ENCODE measurements at places on chromosomes 2 and 18.

DNA sequence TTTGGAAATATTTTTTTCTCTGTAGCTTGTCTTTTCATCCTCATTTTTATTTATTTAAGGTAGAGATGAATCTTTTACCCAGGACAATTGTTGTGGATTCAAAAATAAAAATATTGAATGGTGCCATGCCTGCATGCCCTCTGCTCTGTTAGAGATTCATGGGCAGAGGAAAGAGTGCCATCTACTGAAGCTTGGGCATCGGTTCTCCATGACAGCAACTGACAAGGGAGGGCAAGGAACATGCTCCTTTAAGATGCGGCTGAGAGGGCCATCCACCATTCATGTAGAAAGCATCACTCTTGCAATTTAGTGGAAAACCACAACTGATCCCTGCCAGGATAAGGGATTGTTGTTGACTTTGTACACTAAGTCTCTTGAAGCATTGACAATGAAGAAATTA, 79.9 kb downstream of the PARD3B start:
- DNase-seq, result no peak

GRCh38 chr2:47771211-47771610, 11.7 kb upstream of the MSH6 start:
- no peak for DNase-seq

GRCh38 chr18:11840493-11840892, 10.7 kb upstream of the CHMP1B start:
- no peak for DNase-seq

DNA sequence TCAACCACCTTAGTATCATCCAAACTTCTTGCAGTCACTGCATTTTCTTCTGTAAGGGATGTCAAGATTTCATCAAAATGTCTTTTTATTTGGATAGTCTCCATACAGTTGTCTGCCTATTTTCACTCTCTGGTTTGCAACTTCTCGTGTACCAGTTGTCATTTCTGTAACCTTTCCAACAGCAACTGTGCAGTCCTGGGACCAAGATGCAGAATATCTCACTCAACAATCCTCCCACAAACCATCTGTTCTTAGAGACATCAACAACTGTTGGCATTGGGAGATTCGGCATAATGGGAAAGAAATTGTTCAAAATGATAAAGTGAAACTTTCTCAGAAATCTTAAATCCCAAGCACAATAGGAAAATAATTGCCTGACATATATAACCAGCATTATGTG, 933.6 kb upstream of the SLC39A10 start:
- no peak for DNase-seq

DNA sequence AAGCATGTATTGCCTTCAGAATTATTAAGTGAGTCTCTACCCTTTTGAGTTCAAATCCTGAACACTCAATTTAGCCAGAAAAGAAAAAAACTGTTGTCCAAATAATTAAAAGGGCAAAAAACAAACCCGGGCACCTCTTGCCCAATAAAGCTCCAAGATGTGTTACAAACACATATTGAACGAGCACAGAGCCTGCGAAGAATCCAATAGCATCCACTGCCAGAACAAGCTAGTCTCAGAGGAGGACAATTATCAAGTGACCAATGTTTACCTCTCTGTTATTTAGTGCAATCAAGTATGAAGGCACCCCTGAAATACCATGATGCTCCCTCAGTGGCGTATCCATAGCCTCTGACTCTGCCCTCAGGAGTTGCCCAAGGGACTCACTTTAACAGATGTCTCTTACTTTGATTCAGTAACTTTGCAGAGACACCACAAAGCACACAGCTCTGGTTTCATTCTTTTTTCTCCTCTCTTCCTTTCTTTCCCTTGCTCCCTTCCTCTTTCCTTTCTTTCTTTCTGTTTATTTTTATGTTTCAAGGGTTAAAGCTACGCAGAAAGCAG, 93.5 kb upstream of the SPATS2L start:
- no peak for DNase-seq

- DNase-seq, result no peak
These were observed 6.9 kb downstream of the OTX1 start for GRCh38 chr2:63057249-63058143.

GRCh38 chr2:145777914-145778313, 1258.0 kb upstream of the ZEB2 start:
- no peak for DNase-seq

DNA sequence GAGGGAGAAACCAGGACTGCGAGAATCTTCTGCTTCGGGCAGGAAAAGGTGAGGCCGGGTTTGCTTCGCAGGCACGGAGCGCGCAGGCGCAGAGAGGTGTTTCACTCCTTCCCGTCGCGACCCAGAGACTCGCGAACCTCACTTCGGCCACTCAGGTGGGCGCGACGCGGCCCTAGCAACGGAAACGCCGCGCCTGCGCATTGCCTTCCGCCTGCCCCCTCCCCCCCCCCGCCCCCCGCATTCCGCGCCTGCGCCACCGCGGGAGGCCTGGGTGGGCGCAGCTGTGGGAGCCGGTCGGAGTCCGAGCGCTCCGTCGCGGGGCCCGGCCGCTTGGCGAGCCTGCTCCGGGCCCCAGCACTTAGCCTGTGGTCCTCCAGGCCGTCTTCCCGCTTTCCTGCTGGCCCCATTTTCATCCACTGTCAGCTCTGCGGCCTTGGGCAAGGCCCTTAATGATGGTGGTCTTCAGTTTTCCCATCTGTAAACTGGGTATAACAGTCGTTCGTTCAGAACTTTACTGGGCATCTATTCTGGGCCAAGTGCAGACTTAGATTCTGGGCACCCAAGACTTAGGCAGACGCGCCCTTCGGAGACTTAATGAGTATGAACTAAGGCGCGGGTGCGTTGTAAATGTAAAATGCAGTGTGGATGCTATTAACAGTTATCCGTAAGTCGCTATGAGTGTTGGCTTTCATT, 62.1 kb upstream of the ACKR3 start:
- DNase-seq, result peak; percentile 31

- DNase-seq, result no peak
These were observed 164.4 kb downstream of the PRPF40A start for GRCh38 chr2:152552888-152553287.

GRCh38 chr2:124566518-124566970, 541.5 kb downstream of the CNTNAP5 start:
- no peak for DNase-seq

DNA sequence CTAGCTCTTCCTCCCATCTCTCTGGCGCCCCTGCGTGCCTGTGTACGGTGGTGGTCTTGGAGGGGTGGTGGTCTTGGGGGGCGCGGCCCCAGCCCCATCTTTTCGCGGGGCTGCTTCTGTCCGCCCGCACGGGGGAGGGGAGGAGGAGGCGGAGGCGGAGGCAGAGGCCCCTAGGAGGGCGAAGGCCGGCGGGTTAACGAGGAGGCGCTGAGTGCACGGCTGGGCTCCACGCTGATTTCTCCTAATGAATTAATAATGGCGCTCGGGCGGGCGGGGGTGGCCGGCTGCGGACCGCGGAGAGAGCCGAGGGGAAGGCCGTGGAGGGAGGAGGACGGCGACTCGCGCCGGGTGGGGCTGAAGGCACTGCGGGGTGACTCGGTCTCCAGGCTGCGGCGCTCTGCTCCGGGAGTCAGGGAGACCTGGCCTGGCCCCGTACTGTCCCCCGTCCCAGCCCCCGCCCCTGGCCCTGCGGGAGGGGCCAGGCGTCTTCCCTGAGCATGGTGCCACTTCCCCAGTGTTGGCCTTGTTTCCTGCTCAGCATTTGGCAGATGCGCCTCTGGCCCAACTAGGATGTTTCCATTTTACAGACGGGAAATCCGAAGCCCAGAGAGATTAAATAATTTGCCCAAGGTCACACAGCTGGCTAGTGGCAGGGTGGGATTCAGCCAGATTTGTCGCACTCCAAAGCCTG, 6.0 kb downstream of the GAREM2 start:
- DNase-seq, result no peak

DNA sequence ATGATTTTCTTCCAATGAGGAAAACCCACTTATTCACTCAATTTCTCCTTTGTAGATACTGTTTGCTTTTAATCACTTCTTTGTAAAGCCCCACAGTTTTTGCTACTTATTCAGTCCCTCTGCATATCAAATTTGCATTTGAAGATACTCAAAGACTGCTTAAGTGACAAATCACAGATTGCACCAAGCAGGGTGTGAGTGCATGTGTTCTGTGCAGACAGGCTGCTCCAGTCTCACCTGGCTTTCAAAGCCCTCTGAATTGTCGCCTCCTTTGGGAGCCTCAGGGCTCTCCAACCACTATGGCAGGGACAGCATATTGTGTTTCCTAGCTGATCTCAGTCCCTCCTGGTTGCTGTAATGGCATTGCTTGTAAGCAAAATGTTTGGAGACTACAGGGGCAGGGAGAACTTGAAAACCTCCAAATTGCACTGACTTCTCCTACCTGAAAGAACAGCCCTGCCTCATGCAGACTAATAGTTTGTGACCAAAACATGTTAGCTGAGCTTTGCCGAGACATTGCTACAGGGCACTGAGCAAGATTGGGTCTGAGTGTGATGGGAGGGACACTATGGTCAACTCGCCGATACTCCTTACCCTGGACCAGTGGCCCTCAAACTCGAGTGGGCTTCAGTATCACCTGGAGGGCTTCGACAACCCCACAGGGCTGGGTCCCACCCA, 96.8 kb downstream of the POLE4 start:
- no peak for DNase-seq

GRCh38 chr2:59080451-59081181, 839.5 kb upstream of the FANCL start:
- no peak for DNase-seq

GRCh38 chr2:189648846-189649509, 12.3 kb upstream of the ASNSD1 start:
- DNase-seq, result no peak

GRCh38 chr2:28997847-28998735, 17.0 kb downstream of the TOGARAM2 start:
- no peak for DNase-seq

GRCh38 chr2:176234940-176235339, 34.3 kb upstream of the MTX2 start:
- DNase-seq, result no peak

GRCh38 chr2:174326161-174327020, 8.4 kb upstream of the SP9 start:
- DNase-seq, result no peak

- no peak for DNase-seq
These were observed 237.7 kb downstream of the HDAC4 start for GRCh38 chr2:239162976-239163687.

DNA sequence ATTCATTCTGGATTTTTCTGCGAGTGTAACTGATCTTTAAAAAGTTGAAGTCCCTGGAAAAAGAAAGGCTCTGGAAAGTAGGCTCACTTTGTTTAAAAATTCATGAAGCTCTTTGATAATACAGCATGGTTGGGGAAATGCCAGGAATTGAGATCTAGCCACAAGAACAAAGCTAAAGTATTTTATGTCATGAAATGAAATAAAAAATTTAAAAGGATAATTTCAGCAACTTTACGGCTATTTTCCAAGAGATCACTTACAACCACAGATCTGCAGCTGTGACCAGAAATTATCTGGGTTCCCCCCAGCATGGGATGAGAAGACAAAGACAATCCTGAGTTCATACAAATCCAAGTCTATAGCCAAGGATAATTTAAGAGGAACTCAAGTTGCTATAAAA, 25.3 kb upstream of the RFX8 start:
- no peak for DNase-seq

- DNase-seq, result no peak
These were observed 13.3 kb downstream of the TWIST2 start for GRCh38 chr2:238861013-238861730.

DNA sequence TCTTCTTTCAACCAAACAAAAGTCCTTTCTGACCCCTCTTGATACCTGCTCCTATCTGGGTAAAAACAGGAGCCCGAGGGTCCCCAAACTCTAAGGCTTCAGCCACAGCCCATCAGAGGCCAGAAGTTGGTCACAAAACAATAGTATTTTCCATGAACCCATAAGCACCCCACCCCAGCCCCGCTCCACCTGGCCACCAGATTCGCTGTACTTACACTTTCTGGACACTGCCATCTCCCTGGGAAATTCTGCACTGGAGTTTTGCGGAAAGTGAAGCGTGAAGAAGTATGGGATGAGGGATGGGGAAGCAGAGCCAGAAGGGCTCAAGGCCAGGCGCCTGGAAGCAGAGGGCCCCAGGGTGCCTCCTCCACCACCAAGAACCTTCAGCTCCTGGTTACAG, 5.2 kb upstream of the RUFY4 start:
- no peak for DNase-seq

DNA sequence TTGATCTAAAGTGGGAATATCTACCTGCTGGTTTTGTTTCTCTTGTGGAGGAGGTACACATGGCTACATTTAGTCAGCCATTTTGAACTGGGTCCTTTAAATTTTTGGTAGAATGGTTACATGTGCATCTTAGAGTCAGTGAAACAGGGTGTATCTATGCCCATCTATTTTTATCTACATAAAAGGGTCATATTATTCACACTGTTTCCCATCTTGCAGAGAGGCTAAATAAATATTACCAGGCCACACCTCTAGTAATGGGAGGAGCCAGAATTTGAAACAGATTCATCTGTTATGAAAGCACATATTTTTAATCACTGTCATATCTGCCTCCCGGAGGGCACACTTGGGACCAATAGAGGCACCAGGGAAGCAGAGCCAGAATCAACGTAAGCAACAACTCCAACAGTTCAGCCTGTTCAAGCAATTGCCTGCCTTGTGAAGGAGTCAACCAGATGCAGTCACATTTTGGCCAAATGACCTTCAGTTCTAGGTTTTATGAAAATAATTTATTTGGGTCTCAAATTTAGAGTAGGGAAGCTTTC, 376.8 kb downstream of the TSN start:
- DNase-seq, result no peak

DNA sequence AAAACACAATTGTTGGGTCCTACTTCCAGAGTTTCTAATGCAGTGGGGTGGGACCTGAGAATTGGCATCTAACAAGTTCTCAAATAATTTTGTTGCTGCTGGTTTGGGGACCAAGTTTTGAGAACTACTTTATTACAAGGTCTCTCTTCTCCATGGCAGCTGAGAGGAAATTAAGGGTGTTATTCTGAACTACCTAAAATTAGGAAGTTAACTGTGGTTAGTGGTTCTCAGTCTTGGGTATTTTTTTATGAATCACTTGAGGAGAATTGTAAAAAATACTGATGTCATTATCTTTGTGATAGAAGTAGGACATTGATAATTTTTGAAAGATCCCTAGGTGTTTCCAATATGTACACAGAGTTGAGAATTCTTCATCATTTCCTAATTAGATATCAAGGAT, 210.2 kb downstream of the MC4R start:
- no peak for DNase-seq

Data from activated naive CD4-positive, alpha-beta T cell (primary cell).